Endodermal cell (in vitro differentiated cells): ENCODE measurements at places on chromosomes 12 and 14.
A peak's percentile ranks its signal among the peaks of the same experiment; 100 is the strongest.

DNA sequence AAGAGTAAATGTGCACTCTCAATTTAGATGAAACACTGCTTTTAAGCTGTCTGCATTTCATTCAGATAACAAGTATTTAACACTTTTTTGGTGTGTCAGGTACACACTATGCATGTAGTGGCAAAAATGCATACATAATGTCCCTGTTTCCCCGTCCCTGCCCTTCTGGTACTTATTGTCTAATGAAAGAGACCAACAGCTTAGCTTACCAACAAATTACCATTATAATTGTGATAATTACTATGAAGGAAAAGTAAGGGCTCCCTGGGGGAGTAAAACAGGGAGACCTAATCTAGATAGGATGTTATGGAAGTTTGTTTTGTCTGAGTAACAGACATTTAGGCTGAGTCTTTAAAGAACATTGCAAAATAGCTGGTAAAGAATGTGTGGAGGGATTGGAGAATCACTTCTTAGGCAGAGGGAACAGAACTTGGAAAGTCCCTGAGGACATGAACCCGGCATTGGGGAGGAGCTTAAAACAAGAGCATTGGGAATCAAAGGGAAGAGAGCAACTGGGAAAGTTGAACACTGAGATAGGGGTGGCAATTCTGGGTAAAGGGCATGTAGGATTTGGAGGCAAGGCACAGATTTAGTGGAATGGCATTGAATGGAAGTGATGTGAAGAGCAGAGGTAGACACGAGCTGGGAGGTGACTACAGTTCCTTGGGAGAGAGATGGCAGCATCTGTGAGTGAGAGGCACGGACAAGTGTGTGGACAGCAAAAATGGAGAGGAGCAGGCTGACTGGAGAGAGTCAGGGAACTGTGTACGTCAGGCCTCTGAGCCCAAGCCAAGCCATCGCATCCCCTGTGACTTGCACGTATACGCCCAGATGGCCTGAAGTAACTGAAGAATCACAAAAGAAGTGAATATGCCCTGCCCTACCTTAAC is 181.6 kb downstream of the GRIP1 start:
- peak; percentile 90 for DNase-seq

GRCh38 chr12:123966596-123966995 is 6.0 kb downstream of the CCDC92 start:
- no peak for DNase-seq

- no peak for DNase-seq
Observed at GRCh38 chr12:67112586-67112985, 156.6 kb upstream of the CAND1 start.

DNA sequence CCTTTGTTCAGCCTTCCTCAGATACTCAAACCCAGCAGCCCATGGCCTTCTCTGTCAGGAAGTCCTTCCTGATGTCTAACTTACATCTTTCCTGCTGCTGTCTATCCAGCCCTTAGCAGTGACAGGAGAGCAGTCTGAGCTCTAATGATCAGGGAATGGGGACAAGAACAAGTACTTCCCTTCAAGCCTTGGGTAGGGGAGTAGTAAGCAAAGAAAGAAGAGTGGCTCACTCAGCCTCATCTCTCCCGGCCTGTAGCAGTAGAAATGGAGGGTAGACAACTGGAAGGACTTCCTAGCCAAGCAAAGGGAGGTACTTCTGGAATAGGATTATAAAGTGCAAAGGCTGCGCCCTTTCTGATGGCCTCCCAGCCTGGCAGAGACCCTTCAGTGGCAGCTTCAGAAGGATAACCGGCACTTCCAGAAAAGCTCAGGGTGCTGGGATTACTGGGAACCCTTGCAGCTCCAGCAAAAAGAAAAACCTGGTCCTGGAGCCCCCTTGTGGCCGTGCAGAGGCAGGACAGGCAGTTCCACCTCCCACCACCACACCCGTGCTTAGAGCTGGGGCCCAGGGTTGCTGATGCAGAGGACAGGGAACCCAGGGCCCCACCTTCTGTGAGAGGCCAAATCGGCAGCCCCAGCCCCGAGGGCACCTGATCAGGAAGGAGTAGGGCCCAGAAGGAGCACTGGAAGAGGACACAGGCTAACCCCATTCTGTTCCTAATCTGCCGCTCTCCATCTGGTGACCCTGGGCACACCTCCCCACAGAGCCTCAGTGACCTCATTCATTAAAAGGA is 12.4 kb upstream of the SMUG1 start:
- DNase-seq, result peak; percentile 98

GRCh38 chr12:79174626-79175025 is 310.1 kb downstream of the SYT1 start:
- no peak for DNase-seq

DNA sequence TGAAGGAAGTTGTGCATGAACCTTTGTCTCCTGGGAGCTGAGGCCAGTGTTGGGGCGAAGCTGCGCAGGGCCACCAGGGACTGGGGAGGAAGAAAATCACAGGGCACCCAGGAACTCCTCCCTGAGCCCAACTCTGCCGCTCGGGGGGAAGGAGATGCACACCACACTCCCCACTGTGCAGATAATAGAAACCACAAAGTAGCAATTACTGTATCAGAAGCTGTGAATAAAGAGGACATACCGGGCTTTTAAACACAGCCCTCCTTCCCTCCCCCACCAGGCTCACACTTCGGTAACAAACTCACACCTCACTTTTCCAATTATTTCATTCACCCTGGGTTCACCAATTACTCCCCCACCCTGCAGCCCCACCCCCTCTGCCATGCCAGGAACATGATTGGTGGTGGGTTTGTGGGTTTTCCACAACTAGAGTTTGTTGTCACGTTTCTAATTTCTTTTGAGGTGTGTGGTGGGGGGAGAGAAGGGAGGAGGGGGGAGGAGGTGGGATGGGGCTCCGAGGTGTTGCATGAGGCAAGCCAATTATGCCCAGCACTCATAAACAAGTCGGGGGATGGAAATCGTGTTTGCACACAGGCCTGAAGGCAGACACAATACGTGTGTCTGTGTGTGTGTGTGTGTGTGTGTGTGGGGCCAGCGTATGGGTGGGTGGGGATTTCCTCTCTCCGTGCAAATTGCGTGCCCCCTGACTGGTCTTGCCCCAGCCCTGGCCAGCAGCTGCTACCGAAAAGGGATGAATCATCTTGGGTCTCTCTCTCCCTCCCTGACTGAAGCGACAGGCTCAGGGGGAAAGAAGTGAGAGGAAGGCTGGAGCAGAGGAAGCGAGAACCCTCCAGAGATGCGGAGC is 103.3 kb downstream of the RBM19 start:
- DNase-seq, result peak; percentile 83
